EH (cell line): ENCODE measurements at places on chromosomes 7 and 10.

- no peak for DNase-seq
Measured at GRCh38 chr10:129421399-129422010, 45.5 kb upstream of the MGMT start.

DNA sequence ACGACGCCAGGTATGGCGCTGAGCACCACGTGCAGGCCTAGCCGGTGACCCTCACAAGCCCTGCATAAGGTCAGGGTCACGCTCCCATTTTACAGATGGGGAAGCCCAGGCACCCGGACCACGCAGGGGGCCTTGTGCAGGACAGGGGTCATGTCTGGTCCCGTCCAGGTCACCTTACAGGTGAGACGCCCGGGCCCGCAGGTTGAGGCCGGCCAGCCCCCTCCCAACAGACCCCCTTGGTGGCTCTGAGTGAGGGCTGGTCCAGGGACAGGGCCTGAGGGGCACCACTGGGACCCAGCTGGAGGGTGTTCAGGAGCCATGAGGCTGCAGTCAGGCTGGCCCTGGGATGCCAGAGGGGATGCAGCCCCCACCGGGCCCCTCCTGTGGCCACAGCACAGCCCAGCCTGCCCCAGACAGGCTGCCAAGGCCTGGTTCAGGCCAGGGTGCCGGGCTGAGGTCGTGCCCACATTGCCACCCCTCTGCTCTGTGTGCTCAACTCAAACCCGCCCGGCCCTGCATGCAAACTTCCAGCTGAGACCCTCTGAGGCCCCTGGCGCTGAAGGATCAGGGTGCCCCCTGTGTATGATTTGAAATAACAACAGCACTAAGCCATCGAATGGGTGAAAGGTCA lies 69.0 kb downstream of the PWWP2B start:
- DNase-seq, result no peak

GRCh38 chr10:30036811-30037210 lies 22.6 kb downstream of the JCAD start:
- DNase-seq, result no peak

- DNase-seq, result no peak
Measured at GRCh38 chr10:6053816-6054631, 8.1 kb downstream of the IL2RA start.

DNA sequence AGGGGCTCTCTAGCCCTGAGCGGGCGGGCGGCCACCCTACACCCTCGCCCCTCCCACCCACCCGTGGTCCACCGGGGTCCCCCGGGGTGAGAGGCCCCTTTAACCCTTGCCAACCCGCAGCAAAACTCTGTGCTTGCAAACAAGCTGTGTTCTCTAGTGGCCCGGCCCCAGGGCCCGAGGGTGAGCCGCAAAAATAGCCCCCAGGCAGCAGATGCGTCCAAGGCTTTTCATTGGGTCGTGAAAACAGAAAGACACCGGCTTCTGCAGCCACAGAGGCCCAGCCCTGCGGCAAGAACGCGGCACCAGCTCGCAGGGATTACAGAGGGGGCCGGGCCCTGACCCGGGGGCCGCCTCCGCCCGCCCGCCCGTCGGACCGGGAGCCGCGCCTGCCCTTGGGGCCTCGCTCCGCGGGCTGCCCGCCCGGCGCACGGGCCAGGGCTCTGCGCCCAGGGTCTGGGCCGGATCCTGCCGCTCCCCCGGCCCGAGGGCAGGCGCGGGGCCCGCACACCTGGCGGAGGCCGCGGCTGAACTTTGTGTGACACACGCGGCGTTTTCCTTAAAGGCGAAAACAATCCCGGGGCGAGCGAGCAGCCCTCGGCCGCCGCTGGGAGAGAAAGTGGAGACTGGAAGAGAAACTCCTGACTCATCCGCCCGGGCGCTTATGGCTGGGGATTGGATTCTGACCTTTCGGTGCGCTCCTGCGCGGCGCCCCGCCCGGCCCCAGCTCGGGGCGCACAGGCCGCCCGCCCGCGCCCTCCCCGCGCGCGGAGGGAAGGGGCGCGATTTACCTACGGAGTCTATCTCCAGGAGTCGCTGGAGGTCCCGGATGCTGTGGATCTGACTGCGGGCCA lies 2.8 kb downstream of the PDGFA start:
- peak; percentile 81 for DNase-seq

DNA sequence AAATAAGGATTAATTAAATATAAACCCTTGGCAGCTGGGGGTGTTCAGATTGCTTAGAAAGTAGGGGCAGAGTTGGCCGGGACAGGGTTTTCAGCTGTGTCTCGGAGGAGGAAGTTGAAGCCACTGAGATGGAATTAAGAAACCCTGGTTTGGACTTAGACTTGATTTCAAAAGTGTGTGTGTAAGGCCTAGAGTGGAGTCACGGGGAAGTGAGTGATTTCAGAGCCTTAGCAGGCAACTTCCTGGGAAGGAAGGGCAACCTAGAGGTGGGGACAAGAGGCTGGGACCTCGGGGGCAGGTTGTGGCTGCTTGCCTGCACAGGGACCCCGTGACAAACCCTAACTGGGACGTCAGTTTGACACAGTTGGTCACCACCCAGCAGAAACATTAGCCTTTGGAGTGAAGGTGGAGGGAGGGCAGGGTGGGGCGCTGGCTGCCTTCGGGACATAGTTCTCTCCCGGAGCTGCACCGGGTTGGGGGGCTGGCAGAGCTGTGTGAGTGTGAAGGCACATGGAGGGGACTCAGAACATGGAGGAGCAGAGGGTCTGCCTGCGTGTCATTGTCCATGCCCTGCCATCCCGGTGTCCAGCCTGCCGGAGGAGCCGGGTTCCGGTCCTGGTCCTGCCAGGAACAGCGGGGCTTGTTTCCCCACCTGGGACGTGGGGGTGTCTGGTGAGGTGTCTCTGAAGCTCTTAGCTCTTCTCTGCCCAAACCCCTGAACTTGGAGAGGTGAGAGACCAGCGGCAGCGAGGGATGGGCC lies 1.8 kb downstream of the BRI3 start:
- DNase-seq, result peak; percentile 78

- no peak for DNase-seq
Measured at GRCh38 chr7:120700796-120701195, 157.1 kb downstream of the TSPAN12 start.
